ENCODE measurements at places on chromosomes 3 and 15. TPM values are rescaled to one million over a fixed set of nuclear protein-coding genes. Genes with fewer than 3 reads are reported as not detected.

- H3K36me3 ChIP-seq = no peaks in the 10 kb centered on the region
- H3K27me3 ChIP-seq = no peaks in the 10 kb centered on the region
- DNase-seq = no peak
- H3K4me3 ChIP-seq = no peak overlapping the region
- H3K4me1 ChIP-seq = no peaks in the 10 kb centered on the region
These were observed 3.1 kb upstream of the FAM240A start for GRCh38 chr3:46609212-46609721.

DNA sequence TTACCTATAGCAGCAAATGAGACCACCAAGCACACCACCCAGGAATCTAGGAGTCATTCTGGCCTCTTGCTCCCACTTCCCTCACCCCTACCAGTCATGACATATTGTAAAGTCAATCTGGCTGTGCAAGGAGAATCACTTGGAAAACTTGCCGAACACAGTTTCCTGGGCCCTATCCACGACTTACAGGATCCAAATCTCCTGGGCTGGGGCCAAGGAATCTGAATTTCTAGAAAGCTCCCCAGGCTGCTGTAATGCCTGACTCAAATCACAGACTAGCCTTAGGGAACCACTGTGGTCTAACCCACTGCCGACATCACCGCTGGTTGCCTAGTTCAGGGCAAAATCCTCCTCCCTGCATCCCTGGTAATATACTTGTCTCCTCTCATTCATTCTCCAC lies 4.2 kb upstream of the CRABP1 start:
- H3K27me3 ChIP-seq = no peaks in the 10 kb centered on the region
- no peaks in the 10 kb centered on the region for H3K4me1 ChIP-seq
- no peak for DNase-seq
- no peak overlapping the region for H3K4me3 ChIP-seq

GRCh38 chr3:119662604-119663373 lies 2.4 kb upstream of the POPDC2 start:
- no peak for DNase-seq
- peak overlapping the region; percentile 43 for H3K27ac ChIP-seq
- H3K27me3 ChIP-seq = no peaks in the 10 kb centered on the region
- peaks cover 3% of the 10 kb centered on the region for H3K4me1 ChIP-seq

GRCh38 chr3:10758304-10759037 lies 57.6 kb upstream of the SLC6A11 start:
- H3K36me3 ChIP-seq = no peaks in the 10 kb centered on the region
- no peaks in the 10 kb centered on the region for H3K4me1 ChIP-seq
- H3K27ac ChIP-seq = no peak overlapping the region
- H3K4me3 ChIP-seq = no peak overlapping the region

- no peak overlapping the region for H3K27ac ChIP-seq
- DNase-seq = no peak
- H3K4me1 ChIP-seq = no peaks in the 10 kb centered on the region
- H3K4me3 ChIP-seq = no peak overlapping the region
- H3K36me3 ChIP-seq = no peaks in the 10 kb centered on the region
- H3K27me3 ChIP-seq = no peaks in the 10 kb centered on the region
These were observed 2.5 kb upstream of the HTR3C start for GRCh38 chr3:184050217-184050847.

- no peaks in the 10 kb centered on the region for H3K27me3 ChIP-seq
- no peaks in the 10 kb centered on the region for H3K36me3 ChIP-seq
- no peak for DNase-seq
- H3K4me3 ChIP-seq = no peak overlapping the region
- H3K4me1 ChIP-seq = no peaks in the 10 kb centered on the region
These were observed 50.1 kb downstream of the CNTN4 start for GRCh38 chr3:2148561-2149340.

DNA sequence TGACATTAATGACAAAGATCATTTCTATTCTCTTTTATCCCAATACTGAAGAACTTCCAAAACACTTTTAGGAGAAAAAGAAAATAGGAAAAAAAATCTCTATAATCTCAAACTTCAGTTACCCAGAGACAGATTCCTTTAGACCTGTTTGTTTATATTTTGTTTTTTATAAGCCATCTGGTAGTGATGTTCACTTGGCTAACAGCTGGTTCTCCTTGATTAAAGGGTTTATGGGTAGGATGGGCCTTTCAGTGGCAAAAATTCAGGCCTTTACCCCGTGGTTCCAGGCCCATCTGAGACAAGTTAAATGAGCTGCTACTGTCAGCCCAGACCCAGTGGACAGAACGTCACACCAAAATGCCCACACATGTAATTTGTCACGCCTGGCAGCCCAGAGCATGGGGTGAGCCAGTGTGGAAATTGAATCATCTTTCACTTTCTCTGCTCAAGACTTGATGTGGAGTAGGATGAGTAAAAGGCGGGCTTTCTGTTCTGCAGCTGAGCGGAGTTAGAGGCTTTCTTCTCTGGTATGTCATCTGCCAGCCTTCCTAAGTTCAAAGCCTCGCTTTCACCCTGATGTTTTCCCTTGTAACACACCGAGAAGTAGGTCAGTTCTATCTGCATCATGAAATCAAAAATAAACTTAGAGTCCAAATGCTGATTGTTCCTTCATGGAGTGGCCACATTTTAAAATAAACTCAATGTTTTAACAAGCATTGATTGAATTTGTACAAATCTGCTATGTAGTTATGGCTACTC lies 62.5 kb upstream of the SKOR1 start:
- H3K4me1 ChIP-seq = no peaks in the 10 kb centered on the region
- H3K27ac ChIP-seq = no peak overlapping the region
- no peaks in the 10 kb centered on the region for H3K36me3 ChIP-seq
- DNase-seq = no peak
- no peaks in the 10 kb centered on the region for H3K27me3 ChIP-seq

DNA sequence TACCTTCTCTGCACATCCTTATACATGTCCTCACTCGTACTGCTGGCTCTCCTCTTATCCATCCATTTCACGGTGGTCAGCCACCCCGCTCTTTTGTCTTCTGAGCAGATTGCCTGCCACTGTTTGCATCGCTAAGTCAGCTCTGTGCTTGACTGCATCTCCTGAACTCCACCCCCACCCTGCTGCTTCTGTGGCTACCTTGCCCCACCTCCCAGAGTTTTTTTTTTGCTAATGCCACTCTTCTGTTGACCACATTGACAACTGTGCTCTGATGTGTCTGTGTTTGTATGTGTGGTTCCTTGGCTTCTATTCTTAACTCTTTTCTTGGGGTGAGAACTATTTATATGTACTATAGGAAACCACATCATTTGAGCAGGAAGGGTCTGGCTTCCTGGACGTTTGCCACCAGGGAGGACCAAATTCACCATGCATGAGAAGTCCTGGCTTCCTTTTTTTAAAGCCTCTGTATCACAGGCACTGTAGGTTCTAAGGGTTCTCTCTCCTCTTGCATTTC lies 12.8 kb upstream of the MTMR10 start:
- no peaks in the 10 kb centered on the region for H3K4me1 ChIP-seq
- H3K36me3 ChIP-seq = no peaks in the 10 kb centered on the region
- H3K27me3 ChIP-seq = no peaks in the 10 kb centered on the region
- no peak overlapping the region for H3K27ac ChIP-seq

GRCh38 chr3:72158639-72159326 lies 373.8 kb upstream of the PROK2 start:
- no peak overlapping the region for H3K27ac ChIP-seq
- no peaks in the 10 kb centered on the region for H3K36me3 ChIP-seq
- H3K27me3 ChIP-seq = no peaks in the 10 kb centered on the region

GRCh38 chr15:68578175-68578979 lies 416 bp upstream of the CORO2B start:
- H3K4me1 ChIP-seq = no peaks in the 10 kb centered on the region
- H3K4me3 ChIP-seq = peak overlapping the region; percentile 80
- H3K27me3 ChIP-seq = no peaks in the 10 kb centered on the region
- DNase-seq = peak; percentile 94
- H3K36me3 ChIP-seq = no peaks in the 10 kb centered on the region

DNA sequence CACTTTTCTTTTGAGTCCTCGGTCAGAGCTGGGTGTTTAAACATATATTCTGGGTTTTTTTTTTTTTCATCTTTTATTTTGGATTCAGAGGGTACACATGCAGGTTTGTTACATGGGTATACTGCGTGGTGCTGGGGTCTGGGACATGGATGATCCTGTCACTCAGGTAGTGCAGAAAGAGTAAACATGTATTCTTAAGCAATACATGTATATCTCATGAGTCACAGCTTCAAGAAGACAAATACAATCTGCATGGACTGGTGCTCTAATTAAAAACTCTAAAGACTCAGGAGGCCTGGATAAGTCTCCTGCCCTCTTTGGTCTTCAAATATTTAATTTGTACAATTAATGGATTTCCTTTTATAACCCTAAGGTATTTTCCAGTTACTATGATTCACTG lies 50.6 kb upstream of the PHLDB2 start:
- H3K27me3 ChIP-seq = no peaks in the 10 kb centered on the region
- no peaks in the 10 kb centered on the region for H3K36me3 ChIP-seq
- H3K4me1 ChIP-seq = no peaks in the 10 kb centered on the region
- H3K27ac ChIP-seq = no peak overlapping the region

GRCh38 chr3:103818398-103818797 lies 1383.6 kb downstream of the ZPLD1 start:
- DNase-seq = no peak
- H3K4me3 ChIP-seq = no peak overlapping the region
- H3K27me3 ChIP-seq = no peaks in the 10 kb centered on the region

- H3K27me3 ChIP-seq = no peaks in the 10 kb centered on the region
- DNase-seq = peak; percentile 83
- H3K4me1 ChIP-seq = no peaks in the 10 kb centered on the region
- H3K36me3 ChIP-seq = no peaks in the 10 kb centered on the region
These were observed at the start of gene MGLL for GRCh38 chr3:127822041-127822681. TSS of gene MGLL (minus strand) at chr3:127822515. CDS start at chr3:127822318, 197 bp downstream.

DNA sequence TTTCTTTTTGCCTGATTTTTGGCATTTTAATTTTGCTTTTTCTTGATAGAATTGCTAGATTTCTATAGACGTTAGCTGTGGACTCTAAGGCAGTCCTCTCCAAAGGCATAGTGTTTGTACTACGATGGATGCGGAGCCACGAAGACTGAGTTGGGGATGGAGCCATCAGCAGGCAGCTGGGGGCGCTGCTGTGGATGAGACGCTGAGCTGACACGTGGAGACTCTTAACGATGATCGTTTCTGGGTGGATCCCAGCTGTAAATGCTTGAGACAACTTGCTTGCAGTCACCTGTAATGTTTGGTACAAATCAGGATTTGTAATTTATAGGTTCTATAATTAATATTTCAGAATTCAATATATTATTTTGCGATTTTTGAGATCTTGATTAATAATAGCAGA lies 13.3 kb upstream of the PPP1R2 start:
- no peak for DNase-seq
- no peak overlapping the region for H3K27ac ChIP-seq
- no peaks in the 10 kb centered on the region for H3K4me1 ChIP-seq
- no peak overlapping the region for H3K4me3 ChIP-seq
- H3K27me3 ChIP-seq = no peaks in the 10 kb centered on the region

- no peaks in the 10 kb centered on the region for H3K36me3 ChIP-seq
- H3K27me3 ChIP-seq = no peaks in the 10 kb centered on the region
- H3K27ac ChIP-seq = no peak overlapping the region
These were observed 199.1 kb downstream of the LRRN1 start for GRCh38 chr3:3998140-3998922.

- peak overlapping the region; percentile 29 for H3K4me3 ChIP-seq
- peak overlapping the region; percentile 99 for H3K27ac ChIP-seq
- no peak for DNase-seq
- H3K27me3 ChIP-seq = no peaks in the 10 kb centered on the region
- H3K4me1 ChIP-seq = peaks cover 8% of the 10 kb centered on the region
These were observed 1.0 kb downstream of the LPP start for GRCh38 chr3:188154809-188155574.

DNA sequence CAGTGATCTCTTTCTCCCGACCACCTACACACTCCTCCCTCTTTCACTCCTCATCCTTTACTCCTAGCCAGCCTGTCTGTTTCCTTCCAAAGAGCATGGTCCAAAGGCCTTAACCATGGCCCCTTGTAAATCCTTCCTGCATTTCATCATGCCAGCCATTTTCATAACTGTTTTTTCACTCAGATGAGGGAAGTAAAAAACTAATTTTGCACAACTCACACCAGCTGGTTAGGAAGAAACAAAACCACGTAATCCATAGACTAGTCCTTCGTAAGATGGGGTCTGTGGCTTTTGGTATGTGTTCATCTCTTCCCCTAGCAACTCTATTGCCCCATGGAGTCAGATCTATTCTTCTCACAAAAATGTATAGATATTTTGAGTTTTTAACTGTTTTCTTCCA lies 187.8 kb downstream of the SHOX2 start:
- DNase-seq = no peak
- peaks cover 2% of the 10 kb centered on the region for H3K27me3 ChIP-seq
- no peaks in the 10 kb centered on the region for H3K4me1 ChIP-seq

DNA sequence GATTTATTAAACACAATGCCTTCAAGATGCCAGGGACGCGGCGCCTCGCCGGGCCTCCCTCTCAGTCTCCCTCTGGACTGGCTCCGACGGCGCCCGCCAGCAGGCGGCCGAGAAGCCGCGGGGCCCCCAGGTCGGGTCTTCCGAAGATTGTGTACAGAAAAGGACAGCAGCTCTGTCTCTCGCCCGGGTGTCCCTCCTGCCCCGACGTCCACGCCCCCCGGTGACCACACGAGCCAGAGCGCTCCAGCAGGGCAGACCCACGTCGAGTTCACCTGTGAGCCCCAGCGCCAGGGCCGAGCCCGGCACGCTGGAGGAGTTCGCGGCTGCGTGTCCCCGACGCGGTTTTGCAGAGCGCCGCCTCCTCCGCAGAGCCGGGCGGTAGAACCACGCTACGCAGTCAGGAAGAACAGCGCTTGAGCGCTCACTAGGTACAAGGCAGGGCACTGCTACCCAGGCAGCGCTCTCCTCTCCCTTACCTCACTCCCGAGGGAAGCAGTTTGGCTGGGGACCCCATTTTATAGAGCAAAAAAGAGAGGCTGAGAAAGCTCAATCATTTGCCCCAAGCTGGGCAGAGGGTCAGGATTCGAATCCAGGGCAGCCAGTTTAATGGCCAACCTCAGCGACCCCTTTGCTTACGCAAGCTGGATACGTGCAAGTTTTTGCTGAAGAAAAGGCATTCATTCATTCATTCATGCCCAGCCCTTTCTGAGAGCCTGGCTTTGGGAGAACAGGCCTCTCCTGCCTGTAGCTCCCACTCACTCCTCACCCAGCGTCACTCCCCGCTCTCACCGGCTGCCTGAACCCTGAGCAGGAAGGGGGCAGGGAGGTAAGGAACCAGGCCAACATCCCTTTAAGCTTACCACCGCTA lies 3.0 kb upstream of the TLE3 start:
- H3K27me3 ChIP-seq = no peaks in the 10 kb centered on the region
- no peak overlapping the region for H3K27ac ChIP-seq
- H3K36me3 ChIP-seq = no peaks in the 10 kb centered on the region

- peak overlapping the region; percentile 83 for H3K27ac ChIP-seq
- DNase-seq = no peak
- H3K36me3 ChIP-seq = no peaks in the 10 kb centered on the region
- no peak overlapping the region for H3K4me3 ChIP-seq
These were observed 92.0 kb downstream of the SNRK start for GRCh38 chr3:43378066-43378935.

SLC35G2 gene
- 13.1 TPM for total RNA-seq

SLCO2A1 gene
- 96.8 TPM for total RNA-seq

KPNA4 gene
- 58.1 TPM for total RNA-seq

PARP3 gene
- 11.6 TPM for total RNA-seq

FBLN2 gene
- 117 TPM for total RNA-seq

MAP1A gene
- 36.4 TPM for total RNA-seq

LARP6 gene
- total RNA-seq = 49.7 TPM

FSD2 gene
- total RNA-seq = not detected

CDHR4 gene
- 1.1 TPM for total RNA-seq
